Lung microvascular endothelial cell (primary cell): ENCODE measurements at places on chromosomes 2 and 18. TPM values are rescaled to one million over a fixed set of nuclear protein-coding genes. Genes with fewer than 3 reads are reported as not detected.
A peak's percentile ranks its signal among the peaks of the same experiment; 100 is the strongest.

GRCh38 chr2:206328974-206329373, 54.5 kb downstream of the ZDBF2 start:
- no peak for DNase-seq

Gene SPHKAP
- not detected in 2 replicates for total RNA-seq

Gene ABCG8
- not detected in 2 replicates for total RNA-seq

Gene SIX2
- not detected in 2 replicates for total RNA-seq

GRCh38 chr2:133817680-133818566, 249.7 kb upstream of the NCKAP5 start:
- peak; percentile 90 for DNase-seq

GRCh38 chr2:135494917-135495316, 36.1 kb downstream of the ZRANB3 start:
- no peak for DNase-seq

Gene CTLA4
- 0.40 and 0.44 TPM in 2 replicates for total RNA-seq

- DNase-seq: no peak
Observed at GRCh38 chr2:179240481-179241451, 23.9 kb downstream of the SESTD1 start.

GRCh38 chr2:10305715-10306114, 3.0 kb downstream of the HPCAL1 start:
- DNase-seq: peak; percentile 28

Gene KIF5C
- total RNA-seq: under 0.01 TPM in 2 replicates

Gene CXCR4
- total RNA-seq: 2.2 and 33.6 TPM in 2 replicates

DNA sequence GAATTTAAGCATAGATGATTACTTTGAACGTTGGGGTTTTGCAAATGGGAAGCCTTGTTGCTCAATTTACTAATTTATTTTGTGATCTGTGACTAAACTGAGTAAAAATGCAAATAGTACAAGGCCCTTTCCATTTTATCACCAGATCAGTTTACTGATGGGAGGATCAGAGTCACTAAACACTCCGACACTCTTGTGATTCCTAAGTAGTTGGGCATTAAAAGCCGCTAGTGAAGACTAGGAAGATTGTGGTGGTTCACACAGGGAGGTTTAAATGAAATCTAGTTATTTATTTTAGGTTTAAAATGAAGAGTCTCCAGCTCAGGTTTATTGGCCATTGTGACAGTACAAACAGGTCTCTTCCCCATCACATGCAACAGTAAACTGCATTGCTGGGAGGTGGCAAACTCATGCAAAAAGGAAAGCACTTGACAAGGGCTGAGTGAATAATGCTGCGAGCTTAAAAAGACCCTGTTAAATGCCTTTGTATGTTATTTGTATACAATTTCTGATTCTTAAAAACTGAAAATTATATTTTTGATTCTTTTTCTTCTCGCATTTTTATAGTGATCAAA, 394.8 kb upstream of the FANCL start:
- no peak for DNase-seq

Gene PELI1
- 44.5 and 66.9 TPM in 2 replicates for total RNA-seq

DNA sequence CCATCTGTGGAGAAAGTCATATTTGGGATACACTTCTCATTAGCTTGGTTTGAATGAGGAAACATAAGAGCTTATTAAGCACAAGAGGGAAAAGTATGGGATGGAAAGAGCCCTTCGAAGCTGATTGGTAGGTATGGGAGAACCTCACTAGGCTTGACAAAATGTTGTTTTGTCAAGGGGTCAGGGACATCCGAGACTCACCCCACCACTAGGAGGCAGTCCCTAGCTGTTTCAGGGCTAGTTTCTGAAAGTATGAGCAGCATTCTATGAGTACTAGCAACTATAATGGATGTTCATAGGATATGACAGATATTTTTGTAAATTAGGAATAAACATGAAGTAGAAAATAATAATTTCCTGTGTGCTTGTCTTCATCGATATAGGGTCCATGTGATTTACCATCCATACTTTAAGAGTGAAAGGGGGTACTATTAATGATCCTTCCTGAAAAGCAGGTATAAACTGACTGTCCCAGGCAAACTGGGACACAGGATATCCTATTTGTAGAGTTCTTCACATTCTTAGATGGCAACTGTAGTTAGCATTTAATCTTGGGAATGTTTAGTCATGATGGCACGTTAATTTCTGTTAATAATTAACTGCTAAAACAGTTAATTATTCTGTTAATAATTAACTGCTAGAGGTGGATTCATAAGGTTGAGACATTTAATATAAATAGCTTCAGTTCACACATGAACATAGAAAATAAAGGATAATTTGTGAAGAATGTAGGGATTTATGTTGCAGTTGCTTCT, 28.4 kb downstream of the OTX1 start:
- no peak for DNase-seq

Gene MC2R
- total RNA-seq: not detected in 2 replicates

Gene VWC2L
- total RNA-seq: not detected in 2 replicates

Gene ANKRD29
- total RNA-seq: 0.65 and 0.79 TPM in 2 replicates

DNA sequence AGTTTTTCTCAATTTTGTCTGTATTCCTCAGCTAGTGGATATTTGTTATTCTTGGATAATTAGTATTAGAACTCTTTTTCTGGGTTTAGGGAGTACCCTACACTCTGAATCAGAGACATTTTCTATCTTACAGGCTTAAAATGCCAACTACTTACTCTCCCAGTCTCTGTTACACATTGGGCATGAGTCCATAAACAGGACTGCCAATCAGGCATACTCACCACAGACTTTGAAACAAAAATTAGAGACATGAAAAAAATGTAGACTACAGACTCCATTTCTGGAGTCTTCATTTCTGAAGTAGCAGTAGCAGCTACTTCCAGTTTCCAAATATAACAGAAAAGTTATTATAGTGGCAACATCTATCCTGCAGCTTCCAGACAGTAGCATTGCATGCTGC, 279.7 kb downstream of the MBD5 start:
- no peak for DNase-seq

GRCh38 chr2:43276266-43276941, 50.0 kb upstream of the ZFP36L2 start:
- peak; percentile 21 for DNase-seq
